HS-5 (cell line): ENCODE measurements at places on chromosomes 3 and 15.

DNA sequence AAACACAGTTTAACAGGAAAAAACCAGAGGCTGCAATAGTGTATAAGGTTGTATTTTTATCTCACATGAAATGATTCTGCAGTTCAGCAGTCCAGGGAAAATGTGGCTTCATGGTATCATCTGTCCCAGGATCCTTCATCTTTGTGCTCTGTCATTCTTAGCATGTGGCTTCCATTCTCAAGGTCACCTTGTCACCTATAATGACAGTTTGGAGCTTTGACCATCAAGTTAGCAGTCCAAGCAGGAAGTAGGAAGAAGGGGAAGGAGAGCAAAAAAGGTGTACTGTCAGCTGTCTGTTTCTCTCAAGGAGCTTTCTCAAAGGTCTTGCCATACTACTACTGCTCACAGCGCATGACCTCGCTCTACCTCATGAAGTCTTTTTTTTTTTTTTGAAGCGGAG, 58.6 kb upstream of the CRTC3 start:
- no peak for DNase-seq

DNA sequence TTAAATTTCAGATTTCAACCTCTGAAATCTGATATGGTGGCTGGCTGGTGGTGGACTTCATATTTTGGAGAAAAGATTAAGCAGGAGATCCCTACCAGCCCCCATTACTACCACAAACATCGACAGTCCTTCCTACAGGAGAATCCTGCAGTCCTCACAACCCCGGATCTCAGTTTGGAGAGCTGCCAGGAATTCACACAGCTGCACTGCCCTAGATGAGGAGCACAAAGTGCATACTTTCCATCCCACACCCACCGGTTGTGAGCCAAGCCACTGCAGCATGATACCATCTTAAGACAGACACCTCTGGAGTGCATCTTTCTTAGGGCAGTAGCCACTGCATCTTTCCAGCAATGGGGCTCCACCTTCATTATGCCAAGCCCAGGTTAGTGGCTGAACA, 185.5 kb upstream of the GPR149 start:
- no peak for DNase-seq

GRCh38 chr3:97235611-97236315, 421.4 kb downstream of the EPHA6 start:
- DNase-seq, result no peak

DNA sequence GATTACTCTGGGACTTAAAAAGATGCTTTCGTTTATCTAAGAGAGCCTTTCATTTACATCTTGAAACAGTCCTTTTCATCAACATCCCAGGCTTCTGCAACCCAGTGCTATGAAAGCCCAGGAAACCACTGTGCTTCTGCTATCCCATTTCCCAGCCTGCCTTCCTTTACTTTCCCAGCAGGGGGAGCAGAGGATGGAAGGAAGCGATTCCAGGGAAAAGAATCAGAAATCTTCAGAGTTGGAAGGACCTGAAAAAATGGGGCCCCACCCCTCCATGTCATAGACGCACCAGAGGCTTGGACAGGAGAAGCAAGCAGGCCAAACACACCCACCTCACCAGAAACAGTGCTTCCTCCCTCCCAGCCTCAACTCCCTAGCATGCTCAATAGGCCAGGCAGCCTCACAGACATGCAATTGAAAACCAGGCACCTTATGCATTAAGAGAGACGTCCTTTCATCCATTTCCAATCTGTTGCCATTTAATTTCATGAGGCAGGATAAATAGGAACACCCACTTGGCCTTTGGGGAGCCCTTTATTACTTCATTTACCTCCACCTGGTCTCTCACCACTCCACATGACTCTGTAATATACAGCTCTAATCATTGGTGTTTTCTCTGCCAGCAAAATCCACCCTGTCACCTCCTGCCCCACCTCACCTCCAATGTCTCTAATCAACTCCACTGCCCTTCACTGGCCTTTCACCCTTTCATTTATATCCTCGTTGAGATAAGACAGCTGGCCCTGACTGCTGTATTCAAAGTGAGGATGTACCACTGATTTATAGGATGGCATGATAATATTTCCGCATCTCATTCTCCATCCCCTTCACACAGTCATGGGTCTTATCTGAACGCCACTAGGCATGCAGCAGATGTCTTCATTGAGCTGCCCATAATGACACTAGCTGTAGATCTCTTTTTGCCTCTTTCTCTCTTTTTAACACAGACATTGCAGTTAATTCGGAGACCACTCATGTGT, 583.9 kb downstream of the NTRK3 start:
- DNase-seq, result no peak

DNA sequence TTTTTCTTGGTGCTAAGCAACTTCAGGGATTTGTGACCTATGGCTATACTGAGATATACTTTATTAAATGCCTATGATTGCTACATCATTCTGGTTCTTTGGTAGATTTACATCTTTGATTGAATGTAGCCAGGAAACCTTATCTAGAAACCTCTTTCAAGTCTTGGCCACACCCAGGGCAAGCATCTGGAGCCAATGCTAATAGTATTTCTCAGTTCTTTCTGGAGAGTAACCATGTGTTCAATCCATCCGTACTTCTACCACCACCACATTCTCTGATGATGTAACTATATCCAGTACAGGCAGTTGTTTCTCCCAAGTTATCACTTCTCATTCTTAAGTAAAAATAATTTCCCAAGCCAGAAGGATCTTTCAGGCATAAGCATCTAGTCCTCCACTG, 69.0 kb downstream of the NME9 start:
- DNase-seq, result no peak

DNA sequence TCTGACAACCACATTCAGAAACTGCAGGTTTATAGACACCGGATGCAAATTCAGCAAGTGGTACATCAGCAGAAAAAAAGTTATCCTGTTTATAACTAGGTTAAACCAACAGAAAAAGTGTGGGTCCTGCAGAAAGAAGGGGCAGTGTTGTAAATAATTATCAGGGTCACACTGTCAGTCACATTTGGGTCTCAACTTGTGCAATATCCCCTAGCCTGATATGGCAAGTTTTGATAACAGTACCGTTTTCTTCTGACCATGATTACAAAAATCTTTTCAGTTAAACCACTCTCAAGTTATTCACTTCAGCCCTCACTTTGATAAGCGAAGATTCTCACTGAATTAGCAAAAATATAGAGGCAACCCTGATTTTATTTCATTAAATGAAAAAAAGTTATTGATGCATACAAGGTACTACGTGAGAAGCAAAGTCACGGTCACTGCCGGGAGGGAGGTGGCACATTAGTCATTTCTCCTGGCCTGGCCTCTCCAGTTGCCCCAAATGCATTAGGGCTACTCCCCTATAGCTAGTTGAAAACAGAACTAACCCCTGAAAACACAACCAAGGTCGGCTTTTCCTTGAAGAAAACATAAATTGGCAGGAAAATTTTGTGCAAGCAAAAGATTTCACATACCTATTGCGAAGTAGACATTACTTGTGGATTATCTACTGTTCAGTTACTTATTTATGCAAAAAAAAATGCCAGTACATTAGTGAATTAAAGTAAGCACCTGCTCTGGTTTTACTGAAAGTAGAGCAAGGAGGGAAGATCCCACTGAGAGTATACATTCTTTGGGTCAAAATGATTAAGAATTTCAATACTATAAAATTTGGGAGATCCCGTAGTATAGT, 28.6 kb downstream of the IL5RA start:
- DNase-seq, result no peak

DNA sequence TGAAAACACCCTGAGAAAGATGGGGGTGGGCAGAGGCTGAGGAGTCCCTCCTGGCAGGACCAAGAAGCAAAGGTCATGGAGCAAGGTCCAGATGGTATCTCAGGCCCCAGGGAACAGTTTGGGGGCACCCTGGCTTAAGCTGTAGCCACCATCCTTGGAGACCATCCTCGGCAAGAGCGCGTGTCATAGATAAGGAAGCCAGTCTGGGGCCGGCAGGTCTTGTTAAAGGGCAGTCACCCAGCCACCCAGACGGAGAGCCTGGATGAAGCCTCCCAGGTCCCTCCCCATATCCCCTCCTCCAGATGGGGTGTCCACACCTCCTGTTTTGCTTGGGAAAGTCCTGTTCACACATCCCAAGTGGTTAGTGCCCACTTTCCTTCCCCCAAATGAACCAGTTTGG, 191.1 kb downstream of the KLF13 start:
- DNase-seq, result no peak

DNA sequence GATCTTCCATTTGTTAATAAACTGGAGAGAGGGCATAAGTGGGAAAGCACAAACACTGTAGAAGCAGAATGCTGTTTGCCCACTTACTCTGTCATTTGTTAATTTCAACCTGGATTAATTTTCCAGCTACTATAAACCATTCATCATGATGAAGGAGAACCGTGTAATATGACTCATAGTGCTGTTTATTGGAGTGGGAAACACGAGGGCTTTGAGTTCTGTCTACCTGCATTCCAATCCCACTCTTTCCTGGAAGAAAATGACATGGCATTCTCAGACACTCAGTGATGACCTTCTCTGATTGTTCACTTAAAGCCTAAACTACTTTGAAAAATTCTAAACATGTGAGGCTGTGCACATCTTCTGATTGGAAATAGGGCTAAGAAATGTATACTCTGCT, 826.7 kb downstream of the AGBL1 start:
- DNase-seq, result no peak

DNA sequence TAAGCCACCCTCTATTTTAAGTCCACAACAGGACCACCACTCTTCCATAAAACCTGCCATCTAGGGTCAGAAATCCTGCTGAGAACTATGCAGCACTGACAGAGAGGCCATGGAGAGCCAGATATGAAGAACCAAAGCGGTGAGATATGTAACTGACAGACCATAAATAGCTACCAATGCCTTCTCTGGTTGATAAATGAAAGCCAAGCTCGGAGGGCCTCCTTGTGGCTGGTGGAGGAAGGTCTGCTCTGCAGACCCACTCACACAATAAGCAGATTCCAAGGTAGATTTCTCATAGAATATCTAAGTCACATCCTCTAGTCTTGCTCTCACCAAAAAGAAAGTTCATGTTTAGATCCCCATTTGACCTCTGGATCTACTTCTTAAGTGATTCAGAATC, 38.9 kb downstream of the RYK start:
- no peak for DNase-seq

DNA sequence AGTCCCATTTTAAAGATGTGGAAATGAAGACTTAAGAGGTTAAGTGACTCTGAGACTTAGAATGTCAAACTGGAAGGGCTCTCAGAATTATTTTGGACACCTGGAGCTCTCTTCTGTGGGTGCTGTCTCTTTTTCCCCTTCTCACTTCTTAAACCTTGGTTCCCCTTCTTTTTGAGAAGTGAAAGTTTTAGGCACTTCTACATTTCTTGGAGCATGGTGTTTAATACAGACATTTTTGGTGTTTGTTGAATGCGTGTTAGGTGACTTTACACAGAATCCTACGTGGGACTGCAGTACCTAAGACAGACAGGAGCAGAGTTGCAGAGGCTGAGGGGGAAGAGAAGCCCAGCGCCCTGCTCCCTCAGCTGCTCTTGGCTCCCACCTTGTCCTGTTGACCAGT, 133.3 kb downstream of the MDFIC2 start:
- DNase-seq, result no peak

GRCh38 chr15:58463815-58464650, 32.2 kb downstream of the LIPC start:
- DNase-seq, result no peak

DNA sequence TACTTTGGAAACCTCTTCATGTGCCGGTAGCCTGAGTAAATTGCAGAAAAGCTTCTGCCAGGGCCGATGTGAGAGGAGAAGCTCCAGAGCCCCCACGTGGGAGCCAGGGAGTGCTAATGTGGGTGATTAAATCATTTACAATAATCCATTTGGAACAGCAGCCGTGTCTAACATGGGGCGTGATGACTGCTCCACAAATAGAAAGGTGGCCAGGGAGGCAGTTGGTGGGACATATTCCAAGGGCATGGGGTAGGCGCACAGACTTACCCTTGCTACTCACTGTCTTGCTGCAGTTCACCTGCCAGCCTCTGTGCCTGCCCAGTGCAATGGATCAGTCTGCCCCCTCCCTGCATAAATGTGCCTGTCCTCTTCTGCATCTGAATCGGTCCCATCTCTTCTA, 39.3 kb upstream of the INSYN1 start:
- DNase-seq, result no peak

DNA sequence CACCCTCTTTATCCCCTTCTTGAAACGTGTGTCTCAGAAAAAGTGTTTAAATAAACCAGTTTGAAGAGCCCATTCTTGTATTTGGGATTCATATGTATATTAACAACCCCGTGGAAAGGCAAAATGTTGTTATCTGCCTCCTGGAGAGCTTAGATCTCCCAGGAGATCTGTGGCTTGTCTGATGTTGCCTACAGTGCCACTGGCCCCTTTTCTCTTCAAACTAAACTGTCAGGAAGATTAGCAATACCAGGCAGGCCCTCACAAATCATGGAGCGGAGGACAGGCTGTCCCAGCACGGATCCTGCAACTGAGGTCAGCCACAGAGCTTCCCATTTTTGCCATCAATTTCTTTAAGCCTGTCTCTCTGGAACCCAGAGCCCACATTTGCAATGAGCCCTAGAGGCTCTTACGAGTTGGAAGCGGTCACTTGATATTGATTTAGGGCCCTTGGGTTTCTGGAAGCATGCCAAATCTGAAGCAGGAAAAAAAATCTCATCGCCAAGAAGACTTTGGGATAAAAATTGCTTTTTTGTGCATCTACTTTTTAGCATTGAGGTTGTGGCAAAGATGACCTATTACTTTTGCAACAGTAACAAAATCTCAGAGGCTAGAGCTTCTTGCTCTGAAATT, 234.1 kb downstream of the OPA1 start:
- no peak for DNase-seq

DNA sequence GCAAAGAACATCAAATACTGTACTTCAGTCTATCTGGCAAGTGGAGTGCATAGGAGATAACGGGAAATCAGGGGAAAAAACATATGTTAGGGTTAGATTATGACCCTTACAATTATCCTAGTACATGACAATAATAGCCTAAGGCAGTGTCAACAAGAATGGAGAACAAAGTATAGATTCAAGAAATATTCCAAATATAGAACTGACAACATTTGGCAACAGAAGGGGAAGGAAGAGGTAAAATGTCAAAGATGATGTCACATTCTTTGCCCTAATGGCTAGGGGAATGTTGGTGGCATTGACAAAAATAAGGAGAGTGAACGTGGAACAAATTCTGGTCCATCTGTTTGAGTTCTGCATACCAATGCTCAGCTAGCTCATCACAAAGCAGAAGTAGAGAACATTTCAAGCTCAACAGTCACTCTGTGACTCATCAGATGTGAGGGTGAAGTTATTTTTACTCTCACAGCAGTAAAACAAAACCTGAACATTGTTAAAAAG, 15.5 kb upstream of the ATP8B4 start:
- DNase-seq, result peak; percentile 53

DNA sequence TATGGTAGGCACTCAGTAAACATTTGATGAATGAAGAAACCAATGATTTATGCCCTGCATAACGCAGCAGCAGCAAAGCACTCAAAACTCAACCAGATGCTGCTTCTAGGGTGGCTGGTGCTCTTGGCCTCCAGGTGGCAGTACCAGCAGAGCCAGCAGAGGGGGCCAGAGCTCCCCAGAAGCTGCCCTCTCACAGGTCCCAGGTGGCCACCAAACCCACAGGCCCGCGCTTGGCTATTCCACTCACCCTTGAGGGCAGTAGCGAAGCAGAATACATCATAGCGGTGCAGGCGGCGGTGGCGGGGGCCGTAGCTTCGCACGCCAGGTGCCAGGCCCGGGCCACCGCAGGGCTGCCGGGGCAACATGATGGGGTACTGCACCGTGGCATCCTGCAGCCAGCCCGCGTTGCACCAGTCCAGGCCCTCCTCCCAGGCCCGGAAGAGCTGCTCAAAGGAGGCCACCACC, 16.6 kb downstream of the HAPLN3 start:
- no peak for DNase-seq
